Activated T-helper 1 cell treated with anti-CD3 and anti-CD28 coated beads, Interleukin-12 subunit alpha, Interleukin-12 subunit beta, Interleukin-2, Interleukin-4 antibody, amounts not matched to agents 30 ng/mL and 10 ng/mL and 1 ng/mL, durations not matched to agents 14 hours and 24 hours and 36 hours (primary cell): ENCODE measurements at places on chromosomes 3 and 15. TPM values are rescaled to one million over a fixed set of nuclear protein-coding genes. Genes with fewer than 3 reads are reported as not detected.

The PLCH1 gene
- total RNA-seq, result 0.10 and 0.16 TPM in 2 replicates

The ZNF80 gene
- 0.22 and 0.23 TPM in 2 replicates for total RNA-seq

- H3K36me3 ChIP-seq, result no peaks in the 10 kb centered on the region
- peak; percentile 73 for DNase-seq
- H3K4me3 ChIP-seq, result peak overlapping the region; percentile 77
- peak overlapping the region; percentile 99 for H3K27ac ChIP-seq
- peaks cover 3% of the 10 kb centered on the region for H3K27me3 ChIP-seq
Observed at GRCh38 chr3:16842272-16843270, 42.2 kb upstream of the PLCL2 start.

DNA sequence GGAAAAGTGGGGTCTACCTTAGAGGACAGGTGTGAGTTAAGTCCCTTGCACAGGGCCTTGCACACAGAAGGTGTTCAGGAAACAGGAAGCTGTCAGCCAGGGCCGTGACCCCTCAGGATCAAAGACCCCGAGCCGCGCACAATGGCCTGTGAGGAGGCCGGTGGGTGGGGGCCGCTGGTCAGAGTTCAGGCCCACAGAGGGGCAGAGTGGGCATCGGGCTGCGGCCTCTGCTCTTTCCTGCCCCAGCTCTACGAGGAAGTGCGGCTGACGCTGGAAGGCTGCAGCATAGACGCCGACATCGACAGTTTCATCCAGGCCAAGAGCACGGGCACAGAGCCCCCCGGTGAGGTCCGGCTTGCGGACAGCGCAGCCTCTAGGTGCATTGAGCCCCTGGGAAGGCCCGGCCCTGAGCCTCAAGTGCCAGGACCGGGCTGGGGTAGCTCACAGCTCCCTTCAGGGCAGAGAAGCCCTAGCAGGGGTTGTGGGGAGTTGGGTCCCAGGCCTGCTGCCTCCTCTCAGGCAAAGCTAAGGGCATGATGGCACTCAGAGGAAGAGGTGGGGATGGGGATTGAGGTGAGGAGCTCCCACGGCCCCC lies 37.2 kb downstream of the PSTPIP1 start:
- no peak overlapping the region for H3K27ac ChIP-seq
- peaks cover 4% of the 10 kb centered on the region for H3K4me1 ChIP-seq
- H3K4me3 ChIP-seq, result no peak overlapping the region
- DNase-seq, result no peak
- peaks cover 50% of the 10 kb centered on the region for H3K36me3 ChIP-seq

DNA sequence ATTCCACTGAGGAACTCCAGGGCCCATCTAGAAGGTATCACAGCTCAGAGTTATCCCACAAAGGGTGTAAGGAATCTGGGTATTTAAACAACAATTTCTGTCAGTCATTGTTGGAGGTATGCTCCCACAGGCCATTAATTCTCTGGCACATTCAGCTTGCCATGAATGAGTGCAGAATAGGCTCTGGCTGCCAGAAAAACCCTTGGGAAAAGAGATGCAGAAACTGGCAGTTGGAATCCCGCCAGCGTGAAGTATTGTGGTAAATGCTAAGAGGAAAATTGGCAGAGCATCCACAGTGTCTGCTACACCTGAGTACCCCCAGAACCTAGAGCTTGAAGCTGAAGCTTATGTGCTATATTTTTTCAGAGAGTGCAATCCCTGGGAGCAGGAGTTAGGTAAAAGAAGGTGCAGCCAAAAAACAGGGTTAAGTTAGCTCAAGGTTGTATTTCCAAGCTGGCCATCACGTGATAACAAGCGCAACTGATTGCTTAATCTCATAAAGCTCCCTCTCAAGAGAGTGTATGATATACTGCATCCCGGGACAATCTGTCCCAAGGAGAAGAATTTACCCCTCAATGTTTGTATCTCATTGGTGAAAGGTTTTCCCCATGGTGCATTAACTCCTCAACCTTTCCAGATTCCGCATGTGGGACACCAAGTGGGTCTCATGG lies 94.2 kb upstream of the ACP3 start:
- DNase-seq, result no peak
- no peak overlapping the region for H3K27ac ChIP-seq
- H3K27me3 ChIP-seq, result peaks cover 6% of the 10 kb centered on the region
